ENCODE measurements at places on chromosomes 16 and 17. TPM values are rescaled to one million over a fixed set of nuclear protein-coding genes. Genes with fewer than 3 reads are reported as not detected.
A peak's percentile ranks its signal among the peaks of the same experiment; 100 is the strongest.

DNA sequence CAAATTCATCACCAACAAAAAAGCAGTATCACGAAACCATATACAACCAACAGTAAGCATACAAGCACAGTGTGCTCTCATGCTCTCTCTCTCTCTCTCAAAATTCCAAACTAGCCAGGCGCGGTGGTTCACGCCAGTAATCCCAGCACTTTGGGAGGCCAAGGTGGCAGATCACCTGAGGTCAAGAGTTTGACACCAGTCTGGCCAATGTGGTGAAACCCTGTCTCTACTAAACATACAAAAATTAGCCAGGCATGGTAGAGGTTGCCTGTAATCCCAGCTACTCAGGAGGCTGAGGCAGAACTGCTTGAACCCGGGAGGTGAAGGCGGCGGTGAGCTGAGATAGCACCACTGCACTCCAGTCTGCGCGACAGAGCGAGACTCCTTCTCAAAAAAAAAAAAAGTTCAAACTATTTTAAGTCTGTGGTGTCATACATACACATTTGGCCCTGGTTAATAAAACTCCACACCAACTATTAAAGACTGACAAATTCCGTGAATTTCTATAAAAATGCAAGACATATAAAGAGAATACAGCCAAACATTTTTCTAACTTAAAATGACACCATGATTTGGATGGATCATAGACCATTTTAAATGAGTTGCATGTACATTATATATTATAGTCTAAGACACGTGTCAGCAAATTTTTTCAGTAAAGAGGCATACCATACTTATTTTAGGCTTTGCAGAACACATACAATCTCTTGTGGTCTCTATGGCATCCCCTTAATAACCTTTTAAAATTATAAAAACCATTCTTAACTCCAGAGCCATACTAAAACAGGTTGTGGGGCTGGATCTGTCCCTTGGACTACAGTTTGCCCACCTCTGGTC, 30.9 kb downstream of the GLG1 start:
- no peak overlapping the region for H3K4me3 ChIP-seq
- no peak for DNase-seq
- H3K4me1 ChIP-seq = peaks cover 43% of the 10 kb centered on the region
- H3K36me3 ChIP-seq = no peaks in the 10 kb centered on the region
- no peaks in the 10 kb centered on the region for H3K27me3 ChIP-seq

DNA sequence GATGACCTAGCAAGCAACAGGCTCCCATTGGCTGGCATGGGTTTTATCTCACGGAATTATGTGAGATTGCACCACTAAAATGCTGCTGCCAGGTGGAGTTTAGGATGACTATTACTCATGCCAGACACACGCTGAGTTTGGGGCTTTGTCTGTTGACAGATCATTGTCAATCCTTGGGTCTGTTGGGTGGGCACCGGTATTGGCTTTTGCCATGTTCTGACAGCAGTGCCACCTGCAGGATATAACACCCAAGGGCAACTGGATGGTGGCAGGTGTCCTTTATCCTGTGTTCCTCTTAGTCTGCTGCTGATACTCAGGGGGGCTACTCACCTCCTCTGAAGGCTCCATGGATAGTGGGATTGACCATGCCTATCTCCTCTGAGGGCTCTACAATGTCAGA, 221.6 kb upstream of the DYNLRB2 start:
- no peak for DNase-seq
- no peak overlapping the region for H3K4me3 ChIP-seq
- H3K4me1 ChIP-seq = no peaks in the 10 kb centered on the region
- H3K27ac ChIP-seq = no peak overlapping the region

DNA sequence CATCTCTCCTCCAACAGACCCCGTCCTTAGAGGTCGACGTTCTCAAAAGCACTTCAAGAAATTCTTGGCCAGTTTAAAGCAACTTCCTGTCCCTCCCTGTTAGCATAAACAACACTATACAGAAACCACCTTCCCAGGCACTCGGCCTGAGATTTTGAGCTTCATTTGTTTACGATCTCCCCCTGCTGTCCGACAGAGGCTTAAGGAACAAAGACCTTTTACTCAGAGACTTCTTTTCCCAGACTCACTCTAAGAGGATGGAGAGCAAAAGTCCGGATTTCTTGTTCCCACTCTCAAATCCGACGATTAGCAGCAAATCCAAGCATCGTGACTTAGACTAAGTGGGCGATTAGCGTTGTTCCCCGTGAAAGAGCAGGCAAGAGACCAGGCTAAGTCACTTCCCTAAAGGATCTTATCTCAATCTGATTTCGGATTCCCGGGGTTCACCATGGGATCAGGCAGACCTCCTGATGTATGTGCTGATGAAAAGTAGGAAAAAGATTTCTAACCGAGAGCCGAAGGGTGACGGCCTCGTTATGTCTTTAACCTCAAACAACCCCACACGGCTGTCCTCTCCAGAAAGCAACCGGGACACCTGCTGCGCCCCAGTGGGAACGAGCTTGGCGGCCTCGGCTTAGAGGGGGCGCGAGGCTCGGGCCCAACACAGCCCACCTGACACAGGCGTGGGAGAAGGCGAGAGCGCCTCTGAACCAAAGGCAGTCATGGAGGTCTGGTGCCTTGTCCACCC, 598 bp downstream of the INPP5K start:
- H3K27me3 ChIP-seq = no peaks in the 10 kb centered on the region
- peak overlapping the region; percentile 87 for H3K4me3 ChIP-seq
- H3K27ac ChIP-seq = peak overlapping the region; percentile 95
- peaks cover 12% of the 10 kb centered on the region for H3K36me3 ChIP-seq
- no peak for DNase-seq

- H3K27me3 ChIP-seq = peaks cover 46% of the 10 kb centered on the region
- H3K27ac ChIP-seq = no peak overlapping the region
- peaks cover 10% of the 10 kb centered on the region for H3K4me1 ChIP-seq
- H3K36me3 ChIP-seq = no peaks in the 10 kb centered on the region
- no peak overlapping the region for H3K4me3 ChIP-seq
- no peak for DNase-seq
Observed at GRCh38 chr16:23833960-23834685, 1.7 kb upstream of the PRKCB start.

- no peaks in the 10 kb centered on the region for H3K36me3 ChIP-seq
- peak overlapping the region; percentile 85 for H3K27ac ChIP-seq
- no peaks in the 10 kb centered on the region for H3K27me3 ChIP-seq
- peak overlapping the region; percentile 71 for H3K4me3 ChIP-seq
- no peak for DNase-seq
Observed at GRCh38 chr17:17780922-17781590, 55.7 kb downstream of the SREBF1 start.

RAB11FIP4 gene
- 0.99 TPM for total RNA-seq

HOXB13 gene
- not detected for total RNA-seq

KCNJ18 gene
- total RNA-seq = not detected

ZSCAN10 gene
- not detected for total RNA-seq

PRSS21 gene
- not detected for total RNA-seq

All from osteocyte (in vitro differentiated cells).